ENCODE measurements at places on chromosomes 5 and 9.

GRCh38 chr5:32384621-32385020 is 59.9 kb downstream of the ZFR start:
- no peak for DNase-seq

DNA sequence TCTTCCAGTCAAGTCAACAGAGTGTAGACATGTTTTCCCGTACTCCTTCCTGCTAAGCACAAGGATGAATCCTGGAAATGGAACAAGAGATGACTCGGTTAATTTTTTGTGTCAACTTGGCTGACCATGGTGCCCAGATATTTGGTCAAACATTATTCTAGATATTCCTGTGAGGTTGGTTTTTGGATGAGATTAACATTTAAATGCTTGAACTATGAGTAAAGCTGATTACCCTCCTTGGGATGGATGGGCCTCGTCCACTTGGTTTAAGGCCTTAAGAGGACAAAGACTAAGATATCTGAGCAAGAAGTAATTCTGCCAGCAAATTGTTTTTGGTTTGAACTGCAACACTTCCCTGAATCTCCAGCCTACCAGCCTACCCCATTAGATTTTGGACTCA is 338.1 kb upstream of the MSX2 start:
- DNase-seq = no peak

DNA sequence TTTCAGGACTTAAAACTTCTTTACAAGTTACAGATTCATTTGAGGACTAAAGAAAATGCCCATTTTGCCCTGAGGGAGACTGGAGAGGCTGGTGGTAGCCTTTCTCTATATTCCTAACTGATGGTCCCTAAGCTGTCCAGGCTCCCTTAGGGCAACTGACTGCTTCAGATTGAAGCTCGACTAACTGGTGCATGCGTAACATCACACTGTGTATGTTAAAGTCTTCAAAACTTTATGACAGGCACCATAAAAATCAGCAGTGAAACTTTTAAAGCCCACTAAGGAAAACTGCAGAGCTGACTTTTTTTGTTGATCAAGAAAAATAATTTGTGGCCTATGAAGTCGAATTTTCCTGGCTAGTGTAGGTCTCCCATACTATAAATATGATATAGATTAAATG is 233.0 kb upstream of the RPS23 start:
- no peak for DNase-seq

DNA sequence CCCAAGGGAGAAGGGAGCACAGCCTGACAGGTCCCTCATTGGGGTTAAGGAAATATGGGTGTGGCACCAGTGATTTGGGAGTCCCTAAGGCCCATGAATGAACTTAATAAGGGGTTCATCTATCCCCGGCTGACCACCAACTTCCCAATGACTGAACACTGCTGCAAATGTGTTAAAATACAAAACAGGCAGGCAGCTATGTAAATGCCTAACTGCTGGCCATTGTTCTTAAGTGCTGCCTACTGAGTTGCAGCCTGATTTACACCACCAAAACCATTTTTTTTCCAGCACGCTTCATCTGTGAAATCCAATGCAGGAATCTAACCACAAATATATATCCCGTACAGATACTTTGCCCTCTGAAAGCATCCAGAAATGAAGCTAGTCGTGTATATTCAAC is 478.5 kb downstream of the PTPRD start:
- DNase-seq = no peak

GRCh38 chr5:40414922-40415321 is 264.8 kb upstream of the PTGER4 start:
- no peak for DNase-seq

- no peak for DNase-seq
Measured at GRCh38 chr5:36535378-36535777, 71.0 kb upstream of the SLC1A3 start.

- no peak for DNase-seq
Measured at GRCh38 chr9:121876255-121876654, 216.9 kb downstream of the TTLL11 start.

DNA sequence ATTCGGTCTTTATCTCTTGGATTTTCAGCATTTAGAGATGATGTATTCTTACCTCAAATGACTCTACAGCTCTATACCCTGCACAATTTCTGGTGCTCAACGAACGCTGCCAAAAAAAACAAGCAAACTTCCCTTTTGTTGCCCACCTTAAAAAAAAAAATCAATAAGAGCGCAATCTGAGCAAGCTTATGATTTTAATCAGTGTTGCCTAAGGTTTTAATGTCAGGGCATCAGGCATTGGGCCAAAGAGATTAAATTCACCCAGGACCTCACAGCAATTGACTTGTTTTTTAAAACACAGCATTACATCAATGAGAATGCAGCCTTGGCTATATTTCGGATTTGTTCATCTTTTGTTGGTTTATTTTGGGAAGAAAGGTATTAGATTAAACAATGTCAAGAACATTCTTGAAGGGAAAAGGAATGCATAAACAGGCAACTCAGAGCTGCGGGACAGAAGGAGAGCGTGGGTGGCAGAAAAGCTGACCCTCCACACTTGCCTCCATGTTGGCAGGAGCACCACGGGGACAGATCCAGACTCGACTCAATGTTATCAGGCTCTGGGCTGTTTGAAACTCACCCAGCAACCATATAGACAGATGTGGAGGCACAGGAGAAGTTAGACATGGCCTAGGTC is 127.5 kb upstream of the DAPK1 start:
- DNase-seq = no peak

GRCh38 chr9:5492965-5493678 is 17.2 kb upstream of the PDCD1LG2 start:
- no peak for DNase-seq

DNA sequence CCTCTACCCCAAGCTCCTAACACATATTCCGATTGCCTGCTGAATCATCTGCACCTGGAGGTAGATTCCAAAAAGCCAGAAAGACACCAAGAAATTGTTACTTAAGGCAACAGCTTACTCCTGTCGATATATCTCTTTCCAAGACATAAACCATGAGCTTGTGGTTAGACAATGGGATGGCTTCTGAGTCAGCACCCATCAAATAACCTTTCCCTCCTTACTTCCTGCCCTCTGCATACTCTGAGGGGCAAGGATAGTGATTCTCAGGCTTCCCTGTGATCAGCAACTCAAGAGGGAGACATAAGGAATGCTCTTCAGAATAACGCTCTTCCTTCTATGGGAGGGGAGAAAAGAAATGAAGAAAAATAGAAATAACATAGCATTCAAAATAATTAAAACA is 70.9 kb downstream of the TMEM215 start:
- DNase-seq = no peak

- DNase-seq = no peak
Measured at GRCh38 chr5:91136271-91136670, 246.8 kb downstream of the ARRDC3 start.

- no peak for DNase-seq
Measured at GRCh38 chr9:125887172-125887571, 140.0 kb downstream of the PBX3 start.

GRCh38 chr9:96014078-96014477 is 138.6 kb downstream of the ERCC6L2 start:
- no peak for DNase-seq

DNA sequence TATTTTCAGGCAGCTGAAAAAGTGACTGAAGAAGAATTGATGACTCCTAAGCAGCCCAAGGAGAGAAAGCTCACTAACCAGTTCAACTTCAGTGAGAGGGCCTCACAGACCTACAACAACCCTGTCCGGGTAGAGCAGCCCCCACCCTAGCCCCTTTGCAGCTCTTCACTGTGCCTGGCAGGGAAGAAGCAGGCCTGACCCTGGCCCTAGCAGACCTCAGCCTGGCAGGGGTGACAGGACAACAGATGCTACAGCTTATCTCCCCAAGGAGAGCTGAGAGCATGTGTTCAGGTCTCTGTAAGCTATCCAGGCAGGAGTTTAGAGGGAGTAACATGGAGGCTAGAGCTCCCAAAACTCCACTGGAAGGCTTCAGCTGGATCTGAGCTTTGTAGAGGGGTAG is 31.8 kb downstream of the DNAI1 start:
- DNase-seq = no peak

GRCh38 chr5:96226941-96227552 is 206.0 kb downstream of the PCSK1 start:
- no peak for DNase-seq

GRCh38 chr9:7056254-7056653 is 298.5 kb downstream of the KDM4C start:
- no peak for DNase-seq

- no peak for DNase-seq
Measured at GRCh38 chr5:74390822-74391221, 249.7 kb downstream of the ENC1 start.

- DNase-seq = no peak
Measured at GRCh38 chr5:74290634-74291241, 349.8 kb downstream of the ENC1 start.

DNA sequence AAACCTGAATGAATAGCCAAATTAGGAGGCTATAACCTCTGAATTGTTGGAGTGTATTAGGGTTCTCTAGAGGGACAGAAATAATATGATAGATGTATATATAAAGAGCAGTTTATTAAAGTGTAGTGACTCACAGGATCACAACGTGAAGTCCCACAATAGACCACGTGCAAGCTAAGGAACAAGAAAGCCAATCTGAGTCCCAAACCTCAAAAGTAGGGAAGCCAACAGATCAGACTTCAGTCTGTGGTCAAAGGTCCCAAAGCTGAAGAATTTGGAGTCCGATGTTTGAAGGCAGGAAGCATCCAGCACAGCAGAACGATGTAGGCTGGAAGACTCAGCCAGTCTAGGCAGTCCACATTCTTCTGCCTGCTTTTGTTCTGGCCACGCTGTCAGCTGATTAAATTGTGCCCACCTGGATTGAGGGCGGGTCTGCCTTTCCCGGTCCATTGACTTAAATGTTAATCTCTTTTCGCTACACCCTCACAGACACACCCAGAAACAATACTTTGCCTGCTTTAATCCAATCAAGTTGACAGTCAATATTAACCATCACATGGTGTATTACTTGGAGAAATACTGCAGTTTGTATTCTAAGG is 550.6 kb downstream of the CDH10 start:
- no peak for DNase-seq

Measured in activated CD8-positive, alpha-beta memory T cell treated with anti-CD3 and anti-CD28 coated beads for 1 hour (primary cell).